ENCODE measurements at places on chromosomes 12 and 14.

- DNase-seq, result no peak
These were observed 812.1 kb upstream of the NOVA1 start for GRCh38 chr14:27409944-27410343.

GRCh38 chr12:82886671-82887340 is 200.1 kb downstream of the TMTC2 start:
- DNase-seq, result no peak

- no peak for DNase-seq
These were observed 11.4 kb downstream of the SCNN1A start for GRCh38 chr12:6364044-6364374.

GRCh38 chr12:53207042-53207441 is at the start of gene ITGB7:
Gene ITGB7 (minus strand): TSS chr12:53207251. CDS start chr12:53200443, 6,808 bp downstream.
- DNase-seq, result peak; percentile 82

DNA sequence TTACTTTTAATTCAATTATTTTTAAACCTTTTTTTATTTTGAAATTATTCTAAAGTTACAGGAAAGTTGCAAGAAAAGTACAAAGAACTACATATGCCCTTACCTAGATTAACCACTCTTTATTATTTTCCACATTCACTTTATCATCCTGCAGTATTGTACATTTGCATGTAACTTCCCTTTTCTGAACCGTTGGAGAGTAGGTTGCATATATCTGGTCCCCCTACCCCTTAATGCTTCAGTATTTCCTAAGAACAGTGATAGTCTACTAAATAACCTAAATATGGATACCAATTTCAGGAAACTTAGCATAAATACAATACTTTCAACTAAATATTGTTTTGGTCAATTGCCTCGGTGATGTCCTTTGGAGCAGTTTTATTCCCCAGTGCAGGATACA is 15.0 kb downstream of the G2E3 start:
- DNase-seq, result no peak

- no peak for DNase-seq
These were observed 274.0 kb upstream of the KITLG start for GRCh38 chr12:88854260-88854659.

DNA sequence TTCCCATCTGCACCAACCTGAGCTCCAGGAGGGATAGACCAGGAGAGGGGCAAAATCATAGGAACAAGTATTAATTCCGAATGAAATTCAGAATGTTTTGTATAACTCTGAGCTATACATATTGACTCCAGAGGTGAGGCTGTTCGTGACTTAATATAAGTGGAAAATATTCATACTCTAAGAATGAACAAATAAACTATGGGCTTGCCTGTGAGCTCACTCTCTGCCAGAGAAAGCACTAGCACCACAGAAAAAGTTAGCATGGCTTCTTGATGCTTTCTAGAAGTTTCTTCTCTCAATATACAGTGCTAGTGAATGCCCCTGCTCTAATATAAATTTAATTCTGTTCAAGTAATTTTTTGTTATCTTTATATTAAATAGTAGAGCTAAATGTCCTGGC is 1536.4 kb upstream of the FLRT2 start:
- DNase-seq, result no peak

DNA sequence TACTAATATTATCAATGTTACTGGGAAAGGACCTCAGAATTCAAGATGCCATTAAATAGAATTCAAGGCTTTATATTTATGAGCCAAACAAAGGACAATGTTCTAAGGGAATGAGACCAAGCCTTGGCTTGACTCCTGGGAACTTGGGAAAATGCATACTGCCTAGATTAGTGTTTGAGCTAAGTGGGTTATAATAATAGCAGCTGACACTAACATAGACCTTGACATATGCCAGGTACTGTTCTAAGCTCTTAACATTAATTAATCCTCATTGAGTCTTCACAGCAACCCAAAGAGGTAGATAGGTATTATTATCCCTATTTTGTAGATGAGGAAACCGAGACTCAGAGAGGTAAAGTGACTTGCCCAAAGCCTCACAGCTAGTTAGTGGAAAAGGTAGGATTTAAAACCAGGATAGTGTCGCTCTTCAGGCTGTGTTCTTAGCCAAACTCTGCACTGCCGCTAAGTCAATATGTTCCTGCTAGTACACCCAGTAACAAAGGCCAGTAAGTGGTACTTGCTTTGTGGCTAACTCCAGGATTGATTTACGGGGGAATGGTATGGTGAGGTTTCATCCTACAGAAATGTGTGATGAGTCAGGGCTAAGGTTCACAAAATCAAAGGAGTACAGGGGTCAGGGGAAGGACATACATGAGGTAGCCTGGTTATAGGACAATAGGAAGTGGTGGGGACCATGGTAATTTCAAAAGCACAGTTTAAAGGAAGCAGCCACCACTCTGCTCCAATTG is 35.8 kb upstream of the PRKAB1 start:
- DNase-seq, result no peak

GRCh38 chr14:105067140-105067968 is 2.1 kb upstream of the GPR132 start:
- peak; percentile 85 for DNase-seq

- no peak for DNase-seq
These were observed 140.6 kb downstream of the ITPR2 start for GRCh38 chr12:26692407-26692806.

DNA sequence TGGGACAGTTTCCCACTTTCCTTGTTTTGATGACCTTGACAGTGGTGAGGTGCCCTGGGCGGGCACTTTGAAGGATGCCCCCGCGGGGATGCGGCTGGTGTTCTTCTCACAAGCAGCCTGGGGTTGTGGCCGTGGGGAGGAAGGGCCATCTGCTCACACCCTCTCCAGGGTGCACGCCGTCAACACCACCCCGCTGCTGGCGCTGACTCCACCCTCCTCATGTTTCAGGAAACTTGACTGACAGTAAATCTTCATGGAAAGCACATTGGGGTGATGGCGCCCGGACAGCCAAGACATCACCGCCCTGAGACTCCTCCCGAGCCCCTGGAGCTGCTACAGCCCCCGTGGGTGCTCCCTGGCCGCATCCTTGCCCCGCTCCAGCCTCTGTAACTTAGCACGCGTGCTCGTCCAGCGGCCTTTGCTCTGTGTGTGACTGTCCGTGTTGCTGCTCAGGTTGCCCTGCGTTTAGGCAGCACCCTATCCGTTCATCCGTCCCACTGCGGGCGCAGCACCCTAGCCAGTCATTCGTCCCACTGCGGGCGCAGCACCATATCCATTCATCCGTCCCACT is 150.2 kb upstream of the C14orf180 start:
- DNase-seq, result no peak

DNA sequence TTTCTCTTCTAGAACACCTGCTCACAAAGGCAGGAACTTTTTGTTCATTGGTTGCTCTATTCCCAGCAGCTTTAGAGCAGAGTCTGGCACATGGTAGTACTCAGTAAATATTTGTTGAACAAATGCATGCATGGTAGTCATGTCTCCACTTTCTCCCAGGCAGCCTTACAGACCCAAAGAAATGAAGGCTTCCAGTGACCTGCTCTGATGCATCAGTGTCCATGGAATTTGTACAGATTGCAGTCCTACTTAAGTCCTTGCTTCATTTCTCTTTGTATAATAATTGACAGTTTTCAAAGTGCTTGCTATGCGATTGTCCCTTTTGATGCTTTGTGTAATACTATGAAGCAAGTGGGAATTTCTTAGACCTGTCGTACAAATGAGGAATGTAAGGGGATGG is 119.6 kb downstream of the DERA start:
- DNase-seq, result no peak

DNA sequence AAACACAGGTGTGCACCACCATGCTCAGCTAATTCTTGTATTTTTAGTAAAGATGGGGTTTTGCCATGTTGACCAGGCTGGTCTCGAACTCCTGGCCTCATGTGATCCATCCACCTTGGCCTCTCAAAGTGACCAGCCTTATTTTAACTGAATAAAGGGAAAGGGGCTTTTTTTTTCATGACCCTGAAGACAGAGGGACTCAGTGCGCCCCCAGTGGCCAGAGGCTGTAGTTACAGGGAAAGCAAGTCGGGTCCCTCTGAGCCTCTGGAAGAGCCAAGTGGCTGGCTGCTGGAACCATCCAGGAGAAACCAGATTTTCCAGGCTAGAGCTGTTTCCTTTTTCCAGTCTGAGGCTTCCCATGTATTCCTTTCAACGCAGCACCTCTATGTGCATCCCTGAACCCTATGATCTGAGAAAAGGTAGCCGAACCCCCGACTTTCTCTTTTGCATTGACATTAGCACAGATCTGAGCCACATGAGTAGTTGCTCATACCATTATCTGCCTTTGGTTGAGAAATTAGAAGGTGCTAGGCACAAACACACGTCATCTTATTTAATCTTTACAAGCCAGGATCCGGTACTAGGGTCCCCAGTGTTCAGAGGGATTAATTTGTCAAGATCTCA is 342.7 kb downstream of the CACNA1C start:
- peak; percentile 37 for DNase-seq

DNA sequence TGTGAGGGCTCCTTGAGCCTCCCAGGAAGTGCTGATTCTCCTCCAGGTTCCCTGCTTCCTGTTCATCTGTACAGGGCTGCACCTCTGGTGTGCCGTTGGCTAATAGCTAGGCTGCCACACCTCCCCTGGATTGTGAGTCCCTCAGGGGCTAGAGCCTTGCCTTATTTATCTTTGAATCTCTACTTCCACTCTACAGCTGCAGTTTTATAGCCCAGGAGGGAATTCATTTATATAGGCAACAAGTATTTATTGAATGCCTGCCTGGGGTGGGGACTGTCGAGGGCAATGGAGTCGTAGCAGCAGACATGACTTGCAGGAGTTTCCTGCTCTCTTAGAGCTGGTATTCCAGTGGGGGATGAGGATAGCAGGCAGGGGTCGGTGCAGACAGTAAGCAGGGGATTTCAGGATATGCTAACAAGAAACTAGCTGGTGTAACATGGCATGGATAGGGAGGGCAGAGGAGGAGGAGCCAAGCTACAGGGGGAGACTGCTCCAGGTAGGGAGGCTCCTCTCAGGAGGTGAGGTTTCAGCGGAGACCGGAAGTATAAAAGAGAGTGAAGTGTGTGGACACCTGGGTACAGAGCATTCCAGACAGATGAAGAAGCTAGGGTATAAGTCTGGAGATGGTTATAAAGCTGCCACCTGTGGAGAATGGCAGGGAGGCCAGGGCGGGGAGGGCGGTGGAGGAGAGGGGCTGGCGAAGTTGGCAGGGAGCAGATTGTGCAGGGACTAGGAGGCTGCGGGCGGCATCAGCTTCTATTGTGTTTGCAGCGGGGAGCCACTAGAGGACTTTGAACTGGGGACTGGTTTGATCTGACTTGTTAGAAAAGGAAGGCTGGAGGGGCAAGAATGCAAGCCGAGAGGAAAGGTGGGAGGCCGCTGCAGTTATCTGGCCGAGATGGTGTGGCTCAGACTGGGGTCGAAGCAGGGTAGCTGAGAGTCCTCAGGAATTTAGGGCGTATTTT is 17.2 kb downstream of the USP30 start:
- DNase-seq, result no peak

DNA sequence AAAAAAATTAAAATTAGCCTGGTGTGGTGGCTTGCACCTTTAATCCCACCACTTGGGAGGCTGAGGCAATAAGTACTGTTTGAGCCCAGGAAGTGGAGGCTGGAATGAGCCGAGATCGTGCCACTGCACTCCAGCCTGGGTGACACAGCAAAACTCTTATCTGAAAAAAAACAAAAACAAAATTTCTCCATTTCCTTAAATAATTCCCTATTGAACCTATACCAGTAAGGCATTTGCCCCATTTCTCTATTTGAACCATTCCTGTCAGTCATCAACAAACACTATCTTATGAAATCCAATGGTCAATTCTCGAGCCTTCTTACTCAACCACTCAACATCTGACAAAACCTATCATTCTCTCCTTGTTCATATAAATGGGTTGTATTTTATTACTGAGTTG is 14.7 kb downstream of the SLC2A14 start:
- no peak for DNase-seq

DNA sequence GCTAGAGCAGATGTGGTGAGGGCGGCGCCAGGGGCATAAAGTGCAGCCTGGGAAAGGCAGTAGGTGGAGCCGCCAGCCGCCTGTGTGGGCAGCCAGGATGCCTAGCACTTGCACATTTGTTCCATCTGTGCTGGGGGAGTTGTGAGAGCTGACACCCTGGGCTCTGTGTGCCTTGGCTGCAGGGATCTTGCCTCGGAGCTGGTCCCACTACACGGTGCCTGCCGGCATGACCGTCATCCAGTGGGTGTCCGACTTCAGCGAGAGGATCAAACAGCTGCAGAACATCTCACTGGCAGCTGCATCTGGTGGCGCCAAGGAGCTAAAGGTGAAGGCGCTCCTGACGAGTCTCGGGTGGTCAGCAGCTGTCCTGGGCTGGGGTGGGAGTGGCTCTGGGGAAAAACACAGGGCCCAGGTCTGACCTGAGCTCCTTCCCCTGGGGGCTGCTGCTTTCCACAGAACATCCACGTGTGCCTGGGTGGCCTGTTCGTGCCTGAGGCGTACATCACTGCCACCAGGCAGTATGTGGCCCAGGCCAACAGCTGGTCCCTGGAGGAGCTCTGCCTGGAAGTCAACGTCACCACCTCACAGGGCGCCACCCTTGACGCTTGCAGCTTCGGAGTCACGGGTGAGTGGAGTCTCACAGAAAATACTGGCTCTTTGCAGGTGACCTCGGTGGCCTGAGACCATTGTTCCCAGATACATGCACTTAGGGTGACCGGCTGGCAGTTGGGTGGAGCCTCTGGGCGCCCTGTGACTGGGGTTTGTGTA is 37.4 kb downstream of the HSP90AA1 start:
- no peak for DNase-seq

- no peak for DNase-seq
These were observed 41.1 kb downstream of the ACSM4 start for GRCh38 chr12:7344833-7345606.

GRCh38 chr12:47112679-47113078 is 32.9 kb upstream of the AMIGO2 start:
- no peak for DNase-seq

GRCh38 chr12:2641207-2641606 is 153.6 kb upstream of the FKBP4 start:
- DNase-seq, result no peak

DNA sequence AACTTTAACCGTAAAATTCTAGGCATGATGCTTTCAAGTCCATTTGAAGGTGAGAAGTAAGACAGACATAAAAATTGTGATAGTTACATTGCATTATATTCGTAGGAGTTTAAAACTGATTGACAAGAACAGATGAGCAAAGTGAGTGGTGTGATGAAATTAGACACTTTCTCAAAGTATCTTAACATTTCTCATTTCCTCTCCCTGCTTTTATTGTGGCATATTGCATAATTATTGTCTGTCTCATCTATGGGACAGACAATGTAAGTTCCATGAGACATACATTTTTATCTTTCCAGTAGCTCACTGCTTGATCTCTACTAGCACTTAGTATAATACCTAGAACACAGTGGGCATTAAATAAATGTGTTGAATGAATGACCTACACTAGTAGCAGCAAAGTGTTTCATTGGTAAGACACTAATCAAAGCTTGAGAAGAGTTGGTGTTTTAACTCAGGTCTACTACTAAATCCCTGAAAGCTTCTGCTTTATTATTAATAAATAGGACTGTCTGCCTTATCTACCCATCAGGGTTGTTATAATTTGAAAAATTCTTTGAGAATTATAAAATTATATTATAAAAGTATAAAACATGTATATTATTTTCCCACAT is 19.0 kb downstream of the A2M start:
- DNase-seq, result no peak

GRCh38 chr12:57309420-57309819 is 58.4 kb upstream of the STAC3 start:
- DNase-seq, result no peak

- no peak for DNase-seq
These were observed 381.2 kb downstream of the BCL11B start for GRCh38 chr14:98890556-98891340.

Measured in activated CD4-positive, alpha-beta T cell treated with anti-CD3 and anti-CD28 coated beads, Interleukin-2, Interleukin-4, amounts not matched to agents 100 ng/mL and 50 ng/mL, durations not matched to agents 16 hours and 8 hours (primary cell).